ENCODE measurements at places on chromosomes 1 and 21.

GRCh38 chr1:156407344-156407743, 38.3 kb downstream of the RHBG start:
- DNase-seq = no peak

GRCh38 chr1:15943328-15943991, 32.4 kb downstream of the ZBTB17 start:
- no peak for DNase-seq

GRCh38 chr1:2560299-2561073, 4.3 kb downstream of the TNFRSF14 start:
- no peak for DNase-seq

DNA sequence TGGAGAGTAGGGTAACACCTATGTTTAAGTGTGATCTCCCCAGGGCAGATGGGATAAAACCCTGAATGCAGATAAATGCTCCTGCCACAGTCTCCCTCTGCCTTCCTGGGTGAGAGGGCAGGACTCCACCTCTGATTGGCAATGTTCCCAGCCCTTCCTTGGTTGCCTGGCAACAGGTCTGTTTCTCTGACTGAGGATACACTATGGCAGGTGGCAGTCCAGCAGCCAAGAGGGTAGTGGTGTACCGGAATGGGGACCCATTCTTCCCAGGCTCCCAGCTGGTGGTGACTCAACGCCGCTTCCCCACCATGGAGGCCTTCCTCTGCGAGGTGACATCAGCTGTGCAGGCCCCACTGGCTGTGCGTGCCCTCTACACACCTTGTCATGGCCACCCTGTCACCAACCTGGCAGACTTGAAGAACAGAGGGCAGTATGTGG, at the start of gene DCDC2B:
TSS of gene DCDC2B (plus strand) at position 199 of the 438 bp plus-strand sequence. CDS start at position 204, 5 bp downstream.
- peak; percentile 85 for DNase-seq

DNA sequence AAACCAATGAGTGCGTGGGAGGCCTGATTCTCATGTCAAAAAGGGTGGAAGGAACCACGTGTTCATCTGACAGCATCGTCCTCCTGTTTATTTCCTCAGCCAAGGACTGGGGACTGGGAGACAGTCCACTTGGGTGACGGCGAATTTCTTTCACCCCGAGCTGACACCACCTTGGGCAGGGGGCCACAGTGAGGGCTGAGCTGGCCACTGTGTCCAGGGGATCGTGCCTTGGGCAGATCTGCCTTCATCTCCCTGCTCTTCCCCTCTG, 122.1 kb downstream of the SIM2 start:
- no peak for DNase-seq

DNA sequence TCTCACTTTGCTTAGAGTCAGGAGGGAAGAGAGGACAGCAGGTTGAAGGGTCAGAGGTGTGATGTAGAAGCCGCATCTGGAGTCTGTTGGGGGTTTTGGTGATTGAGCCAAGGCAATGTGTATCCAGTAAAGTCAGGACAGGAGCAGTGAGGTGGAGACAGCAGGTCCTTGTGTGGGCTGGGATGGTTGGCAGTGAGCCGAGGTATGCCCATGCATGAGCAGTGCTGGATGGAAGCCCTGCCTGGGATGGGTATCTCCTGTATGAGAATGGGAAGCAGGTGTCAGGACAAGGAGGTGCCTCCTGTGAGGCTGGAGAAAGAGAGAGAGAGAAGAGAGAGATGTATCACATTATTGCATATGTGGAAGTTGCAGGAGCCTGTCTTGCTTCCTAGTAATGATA, 90.0 kb downstream of the OBSCN start:
- DNase-seq = no peak

- no peak for DNase-seq
Observed at GRCh38 chr1:21307663-21308305, 17.5 kb upstream of the ECE1 start.

GRCh38 chr1:179095924-179096323, 14.1 kb downstream of the TOR3A start:
- DNase-seq = no peak

DNA sequence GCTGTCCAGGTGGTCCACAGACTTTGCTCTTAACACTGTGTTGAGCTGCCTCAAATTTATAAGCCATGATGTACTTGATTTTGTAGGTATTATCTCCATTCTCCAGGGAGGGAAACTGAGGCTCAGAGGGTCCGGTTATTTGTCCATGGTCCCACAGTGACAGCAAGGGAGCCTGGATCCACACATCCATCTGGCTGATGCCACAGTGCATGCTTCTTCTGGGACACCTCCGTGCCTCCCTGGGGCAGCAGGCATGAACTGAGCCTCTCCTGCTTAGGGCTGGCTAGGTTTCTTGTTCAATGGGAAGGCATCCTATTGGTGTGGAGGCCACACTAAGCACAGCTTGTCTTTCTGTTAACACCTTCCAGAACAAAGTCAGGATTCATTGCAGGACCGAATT, 317.3 kb downstream of the AJAP1 start:
- no peak for DNase-seq

- no peak for DNase-seq
Observed at GRCh38 chr1:159771127-159771895, 9.5 kb upstream of the DUSP23 start.

DNA sequence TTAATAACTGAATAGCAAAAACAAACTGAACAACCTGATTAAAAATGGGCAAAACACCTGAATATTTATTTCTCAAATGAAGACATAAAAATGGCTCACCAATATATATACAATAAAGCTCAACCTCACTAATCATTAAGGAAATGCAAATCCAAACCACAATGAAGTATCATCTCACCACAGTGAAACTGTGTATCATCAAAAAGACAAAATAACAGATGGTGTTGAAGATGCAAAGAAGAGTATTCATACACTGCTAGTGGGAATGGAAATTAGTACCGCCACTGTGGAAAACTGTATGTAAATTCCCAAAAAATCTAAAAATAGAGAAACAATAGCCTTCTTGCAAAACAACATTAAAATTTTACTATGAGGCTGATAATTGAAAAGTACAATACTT, 1660.1 kb upstream of the B3GALT2 start:
- no peak for DNase-seq

DNA sequence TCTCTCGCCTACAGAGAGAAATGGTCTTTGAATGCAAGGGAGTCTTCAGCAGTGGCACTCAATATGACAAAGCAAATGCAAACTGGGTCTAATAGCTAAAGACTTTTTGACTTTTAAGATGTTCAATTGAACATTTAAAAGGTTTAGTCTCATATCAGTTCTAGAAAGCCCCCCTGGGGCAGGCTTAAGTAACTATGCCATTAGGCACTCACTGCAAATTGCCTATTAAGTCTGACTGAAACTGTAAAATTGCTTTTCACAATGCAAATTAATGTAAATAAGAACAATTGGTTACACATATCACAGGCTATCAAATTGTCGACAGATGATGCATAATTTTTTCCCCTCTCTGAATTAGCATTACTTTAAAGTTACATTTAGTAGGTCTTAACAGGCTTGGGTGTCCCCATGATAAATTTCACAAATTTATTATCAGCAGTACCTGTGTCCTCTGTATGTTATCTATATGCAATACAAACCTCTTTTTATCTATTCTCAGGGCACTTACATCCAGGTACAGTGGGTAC, 329.1 kb downstream of the LRRIQ3 start:
- no peak for DNase-seq

- DNase-seq = no peak
Observed at GRCh38 chr1:89459081-89459480, 65.5 kb upstream of the LRRC8B start.

- DNase-seq = no peak
Observed at GRCh38 chr21:26782747-26783146, 62.5 kb downstream of the ADAMTS1 start.

DNA sequence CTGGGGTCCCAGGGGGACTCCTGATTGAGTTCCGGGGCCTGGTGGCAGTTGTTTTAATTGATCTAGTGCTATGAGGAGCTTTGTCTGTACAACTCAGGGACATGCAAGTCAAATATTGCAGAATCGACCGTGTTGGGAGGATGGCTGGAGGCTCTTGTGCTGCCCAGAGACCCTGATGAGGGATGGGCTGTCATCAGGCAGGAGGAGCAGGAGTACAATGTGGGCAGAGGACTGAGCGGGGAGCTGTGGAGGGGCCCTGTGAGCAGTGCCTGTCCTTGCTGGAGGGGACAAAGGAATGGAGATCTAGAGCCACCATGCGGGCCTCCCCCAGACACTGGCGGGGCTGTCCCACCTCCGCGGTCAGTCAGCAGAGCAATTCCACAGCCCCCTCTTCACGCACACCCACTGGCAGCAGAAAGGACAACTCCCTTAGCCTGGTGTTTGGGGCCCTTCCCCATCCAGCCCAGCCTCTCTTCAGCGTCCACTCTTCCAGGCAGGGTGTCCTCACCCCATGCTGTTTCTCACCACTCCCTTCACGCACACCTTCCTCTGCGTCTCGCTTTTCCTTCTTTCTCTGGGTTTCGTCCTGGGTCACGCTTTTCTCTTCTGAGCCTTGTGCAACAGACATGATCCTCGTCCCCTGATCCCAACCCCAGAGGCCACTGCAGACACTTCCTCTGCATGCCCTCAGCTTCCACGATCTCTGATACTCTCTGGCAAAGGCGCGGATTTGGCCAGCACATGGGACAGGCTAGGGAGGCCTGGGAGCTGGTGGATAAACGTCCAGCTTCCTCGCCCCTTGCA, 122.6 kb downstream of the GRIK3 start:
- no peak for DNase-seq

DNA sequence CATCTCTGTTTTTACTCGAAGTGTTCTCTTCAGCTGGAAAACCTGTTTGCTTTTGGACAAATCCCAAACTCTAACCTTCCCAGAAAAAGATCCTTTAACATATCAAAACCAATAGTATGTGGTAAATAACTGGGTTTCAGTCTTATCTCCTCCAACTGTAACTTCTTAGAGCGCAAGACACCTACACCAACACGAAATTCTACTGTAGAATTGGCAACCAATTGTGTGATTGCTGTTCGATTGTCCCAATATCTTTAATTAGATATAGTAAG, 5.8 kb upstream of the MPZL1 start:
- DNase-seq = no peak

- DNase-seq = no peak
Observed at GRCh38 chr1:219174460-219175211, 958 bp downstream of the LYPLAL1 start.

DNA sequence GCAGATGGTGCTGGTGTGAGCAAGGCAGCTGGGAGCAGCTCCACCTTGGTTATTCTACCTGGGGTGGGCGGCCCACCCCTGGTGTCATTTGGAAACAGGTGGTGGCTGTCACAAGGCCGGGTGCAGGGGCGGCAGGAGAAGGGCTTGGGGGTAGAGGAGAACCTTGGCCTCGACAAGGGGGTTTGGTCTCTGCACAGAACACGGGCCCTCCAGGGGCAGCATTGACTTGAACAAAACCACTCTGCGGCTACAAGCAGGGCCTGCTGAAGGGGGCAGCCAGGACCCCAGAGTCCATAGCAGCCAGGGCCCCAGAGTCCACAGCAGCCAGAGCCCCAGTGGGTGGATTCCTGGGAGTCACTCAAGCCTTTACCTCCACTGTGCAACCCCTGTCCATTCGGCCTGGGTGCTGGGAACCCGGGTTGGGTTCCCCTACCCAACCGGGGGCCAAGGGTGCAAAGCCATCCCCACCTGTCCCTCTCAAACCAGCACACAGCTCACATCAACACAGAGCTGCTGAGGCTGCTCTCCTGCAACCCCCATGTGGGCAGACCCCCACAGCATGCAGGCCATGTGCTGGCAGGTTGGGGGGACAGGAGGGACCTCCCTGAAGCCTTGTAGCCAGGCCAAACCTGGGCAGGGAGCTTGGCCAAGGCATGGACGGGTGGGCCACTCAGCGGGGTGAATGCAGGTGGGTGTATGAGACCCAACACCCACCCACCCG, 7.7 kb downstream of the TRIM11 start:
- DNase-seq = no peak

DNA sequence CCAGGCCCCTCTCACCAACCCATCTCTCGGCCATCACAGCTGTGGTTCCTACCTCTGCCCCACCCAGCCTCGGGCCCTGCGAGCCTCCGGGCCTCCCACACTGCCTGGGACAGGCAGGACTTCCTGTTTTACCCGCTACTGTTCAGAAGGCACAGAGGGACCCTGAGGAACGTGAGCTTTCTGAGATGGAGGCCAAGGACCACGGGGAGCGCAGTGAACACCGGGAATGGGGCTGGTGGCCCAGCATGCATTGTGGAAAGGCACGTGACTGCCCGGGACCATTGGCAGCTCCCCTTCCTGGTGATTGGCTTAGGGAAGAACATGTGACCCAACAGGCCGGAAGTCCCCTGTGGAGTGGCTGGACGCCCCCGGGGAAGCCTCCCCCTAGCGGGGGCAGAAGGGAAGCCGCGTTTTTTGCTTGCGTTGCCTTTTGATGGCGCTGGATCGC, 7.0 kb downstream of the S100B start:
- DNase-seq = no peak

DNA sequence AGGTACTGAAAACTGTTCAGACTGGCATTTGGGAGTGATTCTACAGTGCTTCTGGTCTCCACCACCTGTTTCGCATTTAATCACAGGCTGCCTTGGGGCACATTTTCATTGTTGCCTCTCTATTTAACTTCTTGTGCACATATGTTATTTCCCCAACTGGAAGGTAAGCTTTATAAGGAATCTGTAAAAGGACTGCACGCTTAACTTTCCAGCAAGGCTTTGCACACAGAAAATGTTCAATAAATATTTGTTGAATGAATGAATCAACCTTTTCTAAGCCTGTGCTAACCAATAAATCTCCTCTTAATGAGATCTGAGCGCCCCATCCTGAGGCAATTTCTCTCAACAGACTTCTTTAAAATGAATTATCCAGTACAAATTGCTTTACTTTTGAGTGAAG, 84.3 kb upstream of the ARHGAP29 start:
- DNase-seq = no peak

DNA sequence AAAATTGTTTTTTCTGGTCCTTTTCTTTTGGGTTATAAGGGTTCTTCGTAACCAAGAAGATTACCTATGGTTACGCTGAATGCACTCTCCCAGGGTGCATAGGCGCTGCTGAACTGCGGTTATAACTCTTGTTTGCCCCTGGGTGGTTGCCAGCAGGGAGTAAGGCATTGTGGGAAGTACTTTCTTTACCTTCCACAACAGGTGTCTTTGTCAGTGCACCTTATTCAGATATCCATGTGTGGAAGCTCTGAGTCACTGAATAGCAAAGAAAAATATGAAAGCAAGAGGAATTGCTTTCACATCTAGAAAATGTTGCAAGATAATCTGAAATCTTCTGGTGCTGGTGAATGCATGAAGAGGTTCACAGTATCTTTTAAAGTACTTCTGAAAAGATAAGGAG, 124.4 kb upstream of the CACYBP start:
- peak; percentile 97 for DNase-seq

GRCh38 chr1:183881387-183882131, 76.6 kb downstream of the RGL1 start:
- no peak for DNase-seq

DNA sequence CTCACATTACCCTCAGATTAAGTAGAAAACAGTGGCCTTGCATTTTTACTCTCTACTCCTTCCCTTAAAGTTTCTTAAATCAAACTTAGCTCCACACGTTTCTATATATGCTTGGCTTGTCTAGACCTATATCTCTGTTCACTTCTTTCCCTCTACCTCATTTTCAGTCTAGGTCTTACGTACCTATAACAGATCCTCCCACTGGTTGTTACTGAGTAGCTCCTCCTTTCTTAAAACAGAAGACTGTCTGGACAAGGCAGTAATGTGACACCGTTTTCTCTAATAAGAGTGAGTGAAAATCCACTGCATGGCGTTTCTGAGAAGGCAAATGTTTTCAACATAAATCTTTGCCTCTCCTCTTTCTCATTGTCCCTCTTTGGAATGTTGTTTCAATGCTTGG, 211.7 kb upstream of the POGK start:
- DNase-seq = no peak

GRCh38 chr1:78291418-78291817, 199.4 kb upstream of the PTGFR start:
- no peak for DNase-seq
